Stimulated activated CD4-positive, alpha-beta T cell treated with anti-CD3 and anti-CD28 coated beads, TNF-alpha, amount 100 ng/mL, for 1 hour (primary cell): ENCODE measurements at places on chromosomes 5 and 9.

DNA sequence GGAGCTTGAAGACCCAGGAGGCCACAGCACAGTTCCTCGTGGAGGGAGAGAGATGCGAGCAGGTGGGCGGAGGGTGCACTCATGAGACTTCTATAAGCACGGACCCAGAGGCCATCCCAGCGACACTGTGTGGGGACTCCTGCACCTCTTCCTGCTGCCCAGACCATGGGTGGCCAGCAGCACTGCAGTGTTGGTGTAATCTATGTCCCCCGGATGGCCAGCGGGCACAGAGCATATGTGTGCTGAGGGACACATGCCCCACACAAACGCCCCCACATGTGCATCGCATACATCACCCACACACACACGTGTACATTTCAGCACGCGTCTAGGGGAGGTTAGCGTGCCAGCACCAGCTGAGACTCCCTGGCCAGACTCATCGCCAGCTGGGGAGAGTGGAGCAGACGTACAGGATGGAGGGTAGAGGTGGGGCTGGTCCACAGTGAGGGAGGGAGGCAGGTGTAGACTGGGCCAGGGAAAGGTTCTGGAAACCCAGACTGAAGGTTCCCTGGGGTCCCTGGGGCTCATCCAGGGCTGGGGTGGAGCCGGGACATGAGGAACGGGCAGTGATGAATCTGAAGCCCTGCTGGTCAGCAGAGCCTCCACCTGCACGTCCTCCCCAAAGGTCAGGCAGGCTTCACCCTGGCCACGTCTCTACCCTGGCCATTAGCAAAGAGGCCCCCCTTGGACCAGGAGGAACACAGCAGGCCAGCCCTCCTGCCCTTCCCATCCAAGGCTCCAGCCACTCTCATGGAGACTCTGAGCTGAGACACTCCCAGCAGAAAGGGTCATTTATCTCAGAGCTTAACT lies 27.6 kb downstream of the ADAMTS2 start:
- no peak for DNase-seq

GRCh38 chr9:131697908-131698617 lies 41.8 kb downstream of the RAPGEF1 start:
- no peak for DNase-seq

DNA sequence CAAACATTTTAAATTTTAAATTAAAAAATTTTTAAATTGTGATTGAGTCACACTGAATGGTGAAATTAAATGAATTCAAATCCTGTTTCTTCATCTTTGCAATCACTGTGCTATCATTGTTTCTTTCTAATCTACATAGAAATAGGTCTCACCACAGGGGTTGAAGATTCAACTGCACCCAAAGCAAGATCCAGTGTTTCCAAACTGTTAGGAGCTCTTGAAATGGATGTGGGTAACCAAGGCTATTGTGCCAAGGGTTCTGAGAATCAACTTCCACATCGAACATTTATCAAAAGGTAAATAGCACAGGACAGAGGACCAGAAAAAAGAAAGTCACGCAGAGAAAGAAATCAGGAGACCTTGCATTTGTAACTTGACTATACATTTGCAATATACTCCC lies 172.6 kb upstream of the RASEF start:
- no peak for DNase-seq

- no peak for DNase-seq
These were observed 379.2 kb downstream of the CTNND2 start for GRCh38 chr5:11525020-11525419.

GRCh38 chr5:10607023-10607665 lies 43.3 kb downstream of the ANKRD33B start:
- no peak for DNase-seq

- no peak for DNase-seq
These were observed 519.2 kb downstream of the KIF4B start for GRCh38 chr5:155532621-155533311.

DNA sequence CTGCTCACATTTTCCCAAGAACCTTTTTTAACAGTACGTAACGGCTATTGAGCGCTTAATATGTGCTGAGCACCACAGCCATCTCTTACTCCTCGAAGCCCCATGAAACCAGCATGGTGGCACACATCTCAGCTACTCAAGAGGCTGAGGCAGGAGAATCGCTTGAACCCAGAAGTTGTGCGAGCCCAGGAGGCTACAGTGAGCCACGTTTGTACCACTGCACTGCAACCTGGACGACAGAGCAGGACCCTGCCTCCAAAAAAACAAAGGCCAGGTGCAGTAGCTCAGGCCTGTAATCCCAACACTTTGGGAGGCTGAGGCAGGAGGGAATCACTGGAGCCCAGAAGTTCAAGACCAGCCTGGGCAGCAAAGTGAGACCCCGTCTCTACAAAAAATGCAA lies 28.2 kb downstream of the AQP7 start:
- DNase-seq: no peak

DNA sequence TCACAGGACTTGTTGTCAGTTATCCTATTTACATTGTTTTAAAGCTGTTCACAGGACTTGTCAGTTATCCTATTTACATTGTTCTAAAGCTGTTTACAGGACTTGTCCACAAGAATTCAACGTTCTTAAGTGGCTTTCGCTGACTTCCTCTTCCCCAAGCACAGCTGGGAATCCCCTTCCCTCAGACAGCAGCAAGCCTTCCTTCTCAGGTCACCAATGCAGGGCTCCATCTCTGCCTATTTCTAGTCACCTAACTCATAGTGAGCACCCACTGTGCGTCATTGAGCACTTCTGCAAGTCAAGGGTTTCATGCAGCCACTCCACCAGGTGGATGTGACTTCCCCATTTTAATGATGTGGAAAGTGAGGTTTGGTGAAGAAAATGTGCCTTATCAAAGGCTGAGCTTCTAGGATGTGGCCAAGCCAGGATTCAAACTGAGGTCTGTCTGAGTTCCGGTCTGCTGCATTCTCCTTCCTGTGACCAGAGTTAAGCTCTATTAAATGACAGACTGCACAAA lies 109.8 kb upstream of the ZNF462 start:
- no peak for DNase-seq

GRCh38 chr9:33102551-33103210 lies 26.2 kb upstream of the SMU1 start:
- DNase-seq: no peak

GRCh38 chr9:135815830-135816650 lies 91.3 kb downstream of the CAMSAP1 start:
- DNase-seq: no peak

DNA sequence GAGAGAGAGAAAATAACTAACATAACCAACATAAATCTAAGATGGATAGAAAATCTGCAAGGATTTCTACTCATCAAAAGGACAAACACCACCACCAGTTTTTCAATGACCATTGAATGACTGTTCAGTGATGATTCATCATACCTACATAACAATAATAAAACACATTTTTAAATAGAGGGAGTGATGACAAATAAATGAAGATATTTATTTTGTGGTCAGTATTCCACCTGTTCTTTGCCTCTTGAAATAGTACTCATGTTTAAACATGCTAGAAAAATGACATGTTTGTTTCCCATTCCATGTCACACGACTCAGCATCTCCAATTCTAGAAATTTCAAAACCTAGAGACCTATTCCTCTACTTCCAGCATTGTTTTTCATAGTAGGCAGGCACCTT lies 34.6 kb upstream of the ADAMTS16 start:
- no peak for DNase-seq

- no peak for DNase-seq
These were observed 9.6 kb upstream of the FSD1L start for GRCh38 chr9:105438141-105438806.

- no peak for DNase-seq
These were observed 1625.6 kb upstream of the ACO1 start for GRCh38 chr9:30758726-30759446.

- DNase-seq: no peak
These were observed 22.7 kb upstream of the UBLCP1 start for GRCh38 chr5:159240301-159240870.

DNA sequence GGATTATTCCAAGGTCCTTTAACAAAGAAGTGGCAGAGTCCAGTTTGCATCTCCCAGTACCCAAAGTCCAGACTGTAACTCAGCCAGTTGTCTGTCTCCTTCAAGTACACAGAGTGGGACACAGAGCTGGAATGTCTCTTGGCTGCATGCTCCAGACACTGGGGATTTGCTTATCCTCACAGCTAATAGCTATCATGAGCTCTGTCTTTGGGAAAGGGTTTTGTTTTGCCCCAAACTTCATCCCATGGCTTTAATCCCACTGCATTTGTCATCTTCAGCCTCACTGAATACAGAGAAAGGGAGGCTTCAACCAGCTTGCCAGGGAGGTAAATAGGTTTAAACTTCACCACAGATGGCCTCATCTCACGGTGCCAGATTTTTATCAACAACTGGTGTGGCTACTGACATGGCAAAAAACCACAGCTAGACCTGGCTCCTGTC lies 412.2 kb upstream of the SLC24A2 start:
- no peak for DNase-seq

- no peak for DNase-seq
These were observed 1.5 kb downstream of the GDNF start for GRCh38 chr5:37838152-37838932.

DNA sequence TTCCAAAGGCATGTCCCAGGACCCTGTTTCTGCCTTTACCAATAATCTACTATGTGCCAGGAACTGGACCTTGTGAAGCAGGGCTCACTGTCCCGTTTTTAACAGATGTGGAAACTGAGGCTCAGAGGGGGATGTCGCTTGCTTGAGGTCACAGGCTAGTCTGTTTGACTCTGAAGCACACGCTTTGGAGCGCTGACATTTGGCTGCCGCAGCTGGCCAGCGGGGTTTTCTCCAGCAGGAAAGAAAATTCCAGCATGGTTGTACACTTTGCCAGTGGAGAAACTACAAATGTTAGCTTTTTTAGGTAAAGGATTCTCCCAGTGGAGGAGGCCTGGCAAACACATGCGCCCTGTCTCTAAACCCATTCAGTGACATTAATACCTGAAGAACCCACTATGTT lies 50.5 kb downstream of the SH3PXD2B start:
- DNase-seq: no peak

GRCh38 chr9:99135456-99135855 lies 30.5 kb downstream of the TGFBR1 start:
- DNase-seq: no peak

GRCh38 chr5:122180863-122181548 lies 51.7 kb downstream of the ZNF474 start:
- no peak for DNase-seq

GRCh38 chr9:8816361-8816760 lies 1016.8 kb upstream of the DMAC1 start:
- DNase-seq: no peak

DNA sequence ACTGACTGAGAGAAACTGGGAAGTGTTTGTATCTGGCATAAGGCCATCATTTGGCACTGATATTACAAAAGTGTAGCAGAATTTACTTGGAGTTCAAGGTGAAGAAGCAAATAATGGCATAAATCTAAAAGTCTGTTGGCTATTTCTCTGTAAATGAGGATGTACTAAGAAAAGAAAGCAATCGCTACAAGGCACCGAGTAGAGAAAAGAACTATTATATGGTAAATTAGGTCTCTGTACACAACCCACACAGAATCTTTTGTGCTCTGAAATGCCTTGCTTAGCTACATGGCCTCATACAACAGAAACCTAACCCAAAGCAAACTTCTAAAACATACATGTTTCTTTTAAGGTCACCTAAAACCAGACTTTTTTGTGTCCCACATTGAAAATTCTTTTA lies 290.1 kb upstream of the WWC1 start:
- DNase-seq: no peak

DNA sequence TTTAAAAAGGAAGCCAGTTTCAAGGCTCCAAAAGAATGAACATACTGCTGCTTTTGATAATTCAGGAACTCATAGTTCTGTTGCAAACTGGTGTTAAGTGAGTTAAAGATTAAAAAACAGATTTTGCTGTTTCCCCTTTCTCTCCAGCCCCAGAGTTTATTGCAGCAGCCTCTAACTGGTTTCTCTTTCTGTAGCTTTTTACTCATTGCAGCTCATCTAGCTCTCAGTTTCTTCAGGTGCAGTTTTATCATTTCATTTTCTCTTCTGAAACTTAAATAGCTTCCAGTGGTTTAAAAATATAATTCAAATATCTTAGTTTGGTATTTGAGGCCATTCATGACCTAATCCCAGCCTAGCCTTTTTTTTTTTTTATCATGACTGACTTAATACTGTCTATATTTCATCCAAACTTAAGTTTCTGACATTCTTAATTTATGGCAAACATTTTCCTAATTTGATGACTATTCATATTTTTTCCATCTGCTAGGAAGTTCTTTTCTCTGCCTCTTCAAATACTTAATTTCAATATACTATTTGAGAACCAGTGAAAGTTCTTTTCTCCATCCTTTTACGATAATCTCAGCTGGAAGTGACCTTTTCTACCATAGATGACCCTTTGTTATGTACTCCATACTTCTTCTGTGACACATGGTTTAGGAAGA lies 252.7 kb upstream of the GRIA1 start:
- no peak for DNase-seq

DNA sequence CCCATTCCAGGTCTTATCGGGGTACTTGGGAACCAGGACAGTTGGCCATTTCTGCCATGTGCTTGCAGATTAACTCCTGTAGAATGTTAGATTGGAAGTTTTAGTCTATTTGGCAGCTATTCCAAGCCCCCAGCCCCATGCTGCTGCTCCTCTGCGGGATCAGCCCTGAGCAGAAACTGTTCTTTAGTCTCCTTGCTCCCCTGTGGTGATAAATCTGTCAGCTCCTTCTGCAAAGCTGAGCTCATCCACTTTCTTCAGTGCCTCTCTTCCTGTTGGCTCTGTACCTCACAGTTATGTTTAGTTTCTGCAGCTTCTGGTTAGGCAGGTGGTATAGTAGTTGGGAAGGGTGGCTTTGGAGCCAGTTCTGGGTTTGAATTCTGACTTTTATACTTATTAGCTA lies 170.4 kb downstream of the GRIA1 start:
- no peak for DNase-seq

- no peak for DNase-seq
These were observed 67.6 kb downstream of the ARHGEF28 start for GRCh38 chr5:73693573-73694061.

GRCh38 chr9:973295-973834 lies 3.1 kb upstream of the DMRT3 start:
- DNase-seq: no peak

GRCh38 chr5:27020973-27021372 lies 17.4 kb downstream of the CDH9 start:
- no peak for DNase-seq

DNA sequence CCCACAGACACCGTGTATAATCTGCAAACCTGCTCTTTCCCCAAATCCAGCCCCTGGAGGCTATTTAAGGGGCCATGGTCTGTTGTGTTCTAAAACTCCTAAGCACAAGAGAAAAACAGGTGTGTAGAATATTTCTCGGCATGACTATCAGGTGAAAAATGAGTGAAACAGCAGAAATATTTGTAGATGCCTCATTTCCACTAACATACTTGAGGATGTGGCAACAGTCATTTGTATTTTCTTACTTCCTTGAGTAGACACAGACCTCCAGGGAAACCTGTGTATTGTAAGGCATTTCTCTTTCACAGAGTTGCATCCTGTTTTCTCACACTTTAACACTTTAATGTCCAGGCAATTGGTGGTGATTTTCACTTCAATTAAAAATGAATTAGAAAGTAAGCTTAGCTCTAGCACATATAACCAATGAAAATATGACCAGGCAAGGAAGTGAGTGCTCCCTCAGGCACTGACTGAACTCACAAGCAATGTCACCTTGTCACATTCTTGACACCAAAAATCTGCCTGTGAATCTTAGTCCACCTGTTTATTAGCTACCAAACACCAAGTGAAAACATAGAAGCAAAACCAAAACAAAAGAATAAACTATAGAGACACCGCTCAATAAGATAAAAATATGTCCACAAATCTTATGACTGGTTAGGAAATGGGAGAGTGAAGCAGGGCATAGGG lies 64.4 kb downstream of the DIRAS2 start:
- DNase-seq: no peak
